ENCODE measurements at places on chromosomes 4 and X.

GRCh38 chrX:133609166-133609565 is 193.9 kb upstream of the GPC4 start:
- no peak for DNase-seq

GRCh38 chr4:105474099-105474518 is 247 bp upstream of the PPA2 start:
- peak; percentile 78 for DNase-seq

DNA sequence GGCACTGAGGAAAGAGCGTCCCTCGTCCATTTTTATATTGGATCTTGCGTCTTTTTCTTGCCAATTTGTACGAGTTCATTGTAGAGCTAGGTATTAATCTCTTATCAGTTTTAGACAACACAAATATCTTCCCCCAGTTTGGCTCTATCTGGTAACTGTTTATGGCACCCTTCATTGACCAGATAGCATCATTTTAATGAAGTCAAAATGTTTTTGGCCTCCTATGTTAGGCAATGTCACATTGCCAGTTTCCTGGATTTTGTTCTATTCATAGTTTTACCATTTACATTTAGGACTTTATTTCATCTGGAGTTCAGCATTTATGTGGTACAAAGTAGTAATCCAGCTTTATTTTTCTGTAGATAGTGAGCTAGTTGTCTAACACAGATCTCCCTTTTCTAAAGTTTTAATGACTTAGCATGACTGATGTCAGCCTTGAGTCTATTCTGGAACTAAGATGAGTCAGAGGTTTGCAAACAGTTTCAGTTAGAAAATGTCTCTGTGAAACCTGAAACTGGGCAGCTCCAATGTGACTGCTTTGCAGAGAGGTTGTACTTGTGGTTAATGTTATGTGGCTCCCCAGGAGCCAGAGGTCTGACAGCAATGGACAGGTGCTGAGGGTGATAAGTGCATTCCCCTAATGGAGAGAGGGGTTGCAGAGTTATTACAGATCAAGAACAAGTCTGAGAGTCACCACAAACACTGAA is 5.3 kb upstream of the STBD1 start:
- peak; percentile 38 for DNase-seq

- DNase-seq, result no peak
Observed at GRCh38 chrX:33078273-33078672, 133.1 kb downstream of the DMD start.

DNA sequence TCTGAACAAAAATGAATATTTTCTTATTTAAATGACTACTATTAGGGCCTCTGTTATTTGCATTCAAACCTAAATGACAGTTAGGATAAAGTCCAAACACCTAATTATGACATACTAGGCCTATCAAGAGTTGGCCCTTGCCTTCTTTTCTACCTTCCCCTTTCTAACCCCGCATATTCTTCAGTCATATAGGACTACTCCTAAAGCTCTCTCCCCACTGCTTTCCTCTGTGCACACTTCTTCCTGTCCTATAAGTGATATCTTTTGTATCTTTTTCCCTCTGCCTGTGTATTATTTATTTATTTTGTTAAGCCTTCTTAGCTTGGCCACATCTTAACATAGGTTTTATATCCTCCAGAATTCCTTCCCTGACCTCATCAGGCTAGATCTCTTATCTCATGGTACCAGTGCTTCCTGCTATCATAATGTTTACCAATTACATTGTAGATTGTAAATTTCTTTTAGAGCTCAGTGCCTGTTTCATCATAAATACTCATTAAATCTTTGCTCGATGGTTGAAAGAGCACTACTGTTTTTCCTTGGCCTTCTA is 22.5 kb downstream of the ERVMER34-1 start:
- no peak for DNase-seq

- DNase-seq, result no peak
Observed at GRCh38 chr4:155984106-155984797, 30.6 kb upstream of the CTSO start.

- no peak for DNase-seq
Observed at GRCh38 chr4:138961129-138961528, 54.5 kb upstream of the NOCT start.

- DNase-seq, result peak; percentile 45
Observed at GRCh38 chrX:131677655-131678628, 134.1 kb downstream of the OR13H1 start.

GRCh38 chr4:174107746-174108354 is 175.6 kb downstream of the FBXO8 start:
- no peak for DNase-seq

DNA sequence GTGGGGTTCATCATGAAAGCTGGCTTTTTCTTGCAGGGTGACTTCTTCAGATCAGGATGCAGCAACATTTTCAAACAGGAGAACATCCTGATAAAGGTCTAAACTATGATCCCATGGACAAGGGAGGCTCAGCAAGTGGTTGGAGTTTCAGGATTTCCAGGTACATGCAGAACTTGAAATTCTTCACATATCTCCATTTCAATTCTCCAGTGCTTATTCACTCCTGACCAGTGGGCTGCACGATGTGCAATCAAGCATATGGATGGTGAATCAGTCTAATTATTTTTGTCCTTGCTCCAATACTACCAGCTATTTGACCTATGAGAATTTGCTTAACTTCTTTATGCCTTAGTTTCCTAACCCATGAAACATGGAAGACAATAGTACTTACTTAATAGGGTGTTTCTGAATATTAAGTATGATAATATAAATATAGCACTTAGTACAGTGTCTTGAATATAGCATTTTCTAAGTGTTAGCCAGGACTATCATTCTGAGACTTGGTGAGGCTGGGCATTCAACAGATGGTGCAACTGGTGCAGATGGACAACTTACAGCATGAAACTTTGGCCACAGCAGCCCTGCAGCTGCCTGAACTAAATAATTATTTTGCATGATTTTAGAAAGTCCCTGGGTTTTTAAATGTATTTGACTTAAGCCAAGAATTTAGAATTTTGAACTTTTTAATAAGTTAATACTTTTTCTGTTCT is 92.4 kb downstream of the HPGD start:
- no peak for DNase-seq
